ENCODE measurements at places on chromosomes 6 and 20.

DNA sequence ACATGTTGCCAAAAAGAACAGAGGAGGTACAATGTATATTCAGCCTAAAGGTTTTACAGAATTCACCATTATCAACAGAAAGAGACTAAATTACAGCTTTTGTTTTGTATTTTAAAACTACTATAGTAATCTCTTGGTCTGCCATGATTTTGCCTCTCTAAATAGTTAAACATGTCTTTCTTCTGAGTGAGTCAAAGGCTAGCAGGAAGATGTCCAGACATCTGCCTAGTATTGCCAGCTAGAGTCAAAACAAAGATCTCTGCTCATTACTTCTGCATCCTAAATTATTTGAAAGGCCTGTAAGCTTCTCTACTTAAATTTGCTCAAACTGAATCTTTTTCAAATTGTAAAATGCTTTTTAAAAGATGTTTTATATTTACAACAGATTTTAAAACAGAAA, 8.8 kb downstream of the ASF1A start:
- no peak for DNase-seq

GRCh38 chr6:81130061-81130460, 622.4 kb downstream of the TENT5A start:
- no peak for DNase-seq

- no peak for DNase-seq
These were observed 29.9 kb upstream of the MTRF1L start for GRCh38 chr6:153032255-153032882.

- no peak for DNase-seq
These were observed 362.6 kb downstream of the EPM2A start for GRCh38 chr6:145372671-145373151.

DNA sequence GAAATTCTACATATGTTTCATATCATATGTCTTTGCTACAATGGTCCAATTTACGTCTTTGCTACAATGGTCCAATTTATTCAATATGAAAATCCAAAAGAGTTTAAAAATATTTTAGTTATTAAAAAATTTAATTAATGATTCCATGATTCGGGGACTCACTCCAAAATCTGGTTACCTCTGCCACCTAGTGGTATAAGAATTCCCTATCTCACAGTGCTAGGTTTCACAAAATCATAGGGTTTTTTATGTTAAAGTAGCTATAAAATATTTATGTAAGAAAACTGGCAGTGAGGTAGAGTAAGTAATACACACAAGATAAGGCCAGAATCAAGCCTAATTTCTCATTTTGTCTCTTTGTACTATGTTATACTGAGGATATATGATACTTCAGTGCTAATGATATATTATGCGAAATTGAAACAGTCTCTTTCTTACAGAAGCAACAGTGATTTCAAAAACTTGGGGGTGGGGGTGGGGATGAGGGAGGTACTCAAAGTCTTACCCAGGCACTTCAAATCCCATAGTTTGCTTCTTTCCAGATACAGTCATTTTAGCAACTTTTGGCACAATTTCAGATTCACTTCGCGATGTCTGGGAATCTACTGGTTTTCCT, 52.3 kb downstream of the HBS1L start:
- DNase-seq: no peak

Data from stimulated activated CD8-positive, alpha-beta memory T cell treated with anti-CD3 and anti-CD28 coated beads, Interleukin-7, amount 100 ng/mL, for 24 hours (primary cell).